MG63 (cell line): ENCODE measurements at places on chromosomes 13 and 19.

DNA sequence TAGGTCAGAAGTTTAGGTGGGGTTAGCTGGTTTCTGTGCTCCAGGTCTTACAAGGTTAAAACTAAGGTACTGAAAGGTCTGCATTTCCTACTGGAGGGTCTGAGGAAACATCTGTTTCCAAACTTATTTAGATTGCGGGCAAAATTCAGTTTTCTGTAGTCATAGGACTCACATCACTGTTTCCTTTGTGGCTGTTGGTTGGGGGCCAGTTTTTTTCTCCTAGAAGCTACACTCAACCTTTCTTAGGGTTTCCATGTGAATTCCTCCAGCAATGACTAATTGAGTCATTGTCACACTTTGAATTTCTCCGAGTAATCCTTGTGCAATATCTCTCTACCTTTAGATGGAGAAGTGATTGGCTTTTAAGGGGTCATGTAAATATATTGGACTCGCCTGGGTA, 773.4 kb upstream of the SLITRK1 start:
- DNase-seq = no peak

GRCh38 chr19:1783874-1784273, 28.2 kb downstream of the ATP8B3 start:
- no peak for DNase-seq

- no peak for DNase-seq
These were observed 1432.4 kb downstream of the UQCRFS1 start for GRCh38 chr19:27780367-27781075.

GRCh38 chr19:55504252-55504603, 16.0 kb downstream of the SSC5D start:
- DNase-seq = no peak

DNA sequence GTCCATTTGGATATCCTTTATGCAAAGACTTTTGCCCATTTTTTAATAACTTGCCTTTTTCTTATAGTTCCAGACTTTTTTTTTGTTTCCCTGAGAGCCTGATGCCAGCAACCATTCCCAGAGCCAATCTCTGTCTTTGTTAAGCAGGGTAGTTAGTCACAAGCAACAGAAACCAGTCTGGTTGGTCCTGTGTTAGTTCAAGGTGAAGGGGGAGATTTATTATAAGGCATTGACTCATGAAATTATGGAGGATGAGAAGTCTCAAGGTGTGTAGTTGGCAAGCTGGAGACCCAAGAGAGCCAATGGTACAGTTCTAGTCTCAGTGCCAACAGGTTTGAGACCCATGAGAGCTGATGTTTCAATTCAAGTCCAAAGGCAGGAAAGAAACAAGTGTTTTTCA, 33.0 kb downstream of the GPR12 start:
- DNase-seq = no peak

GRCh38 chr19:11797491-11797890, 832 bp upstream of the ZNF491 start:
- DNase-seq = peak; percentile 71

GRCh38 chr13:98796798-98797197, 44.3 kb upstream of the SLC15A1 start:
- no peak for DNase-seq

- no peak for DNase-seq
These were observed 34.4 kb downstream of the DNAJC15 start for GRCh38 chr13:43057653-43058317.

DNA sequence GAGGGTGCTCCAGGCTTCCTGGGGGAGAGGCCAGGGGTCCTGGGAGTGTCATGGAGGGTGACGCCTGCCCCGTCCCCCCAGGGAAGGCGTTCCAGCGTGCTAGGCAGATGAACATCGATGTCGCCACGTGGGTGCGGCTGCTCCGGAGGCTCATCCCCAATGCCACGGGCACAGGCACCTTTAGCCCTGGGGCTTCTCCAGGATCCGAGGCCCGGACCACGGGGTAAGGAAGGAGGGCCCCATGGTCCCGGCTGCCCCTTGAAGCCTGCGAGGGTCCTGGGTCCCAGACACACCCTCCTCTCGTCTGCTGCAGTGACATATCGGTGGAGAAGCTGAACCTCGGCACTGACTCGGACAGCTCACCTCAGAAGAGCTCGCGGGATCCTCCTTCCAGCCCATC, 11.4 kb downstream of the PTGER1 start:
- DNase-seq = no peak

DNA sequence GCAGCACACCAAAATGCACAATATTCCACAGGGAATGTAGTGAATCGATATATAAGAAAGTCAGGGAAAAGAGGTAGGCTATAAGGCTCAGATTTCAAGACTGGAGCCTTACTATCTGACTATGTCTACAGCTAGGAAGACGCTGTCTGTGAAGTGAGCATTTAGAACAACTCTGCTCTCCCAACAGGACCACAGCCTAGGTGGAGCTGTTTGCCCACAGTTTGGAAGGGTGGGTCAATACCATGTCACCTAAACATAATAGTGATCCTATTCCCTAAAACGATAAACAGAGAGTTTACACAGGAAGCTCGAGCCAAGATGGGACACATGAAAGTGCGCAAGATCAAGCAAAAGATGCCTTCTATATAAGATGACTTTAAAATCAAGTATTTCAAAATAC, 2486.0 kb upstream of the PCDH20 start:
- DNase-seq = no peak
